ENCODE measurements at places on chromosomes 3 and 15.

- DNase-seq: peak; percentile 74
These were observed 114.0 kb downstream of the FNDC3B start for GRCh38 chr3:172153335-172153861.

GRCh38 chr3:171660188-171660587, 150.1 kb downstream of the PLD1 start:
- DNase-seq: no peak

GRCh38 chr3:16028604-16029003, 145.9 kb upstream of the GALNT15 start:
- no peak for DNase-seq

DNA sequence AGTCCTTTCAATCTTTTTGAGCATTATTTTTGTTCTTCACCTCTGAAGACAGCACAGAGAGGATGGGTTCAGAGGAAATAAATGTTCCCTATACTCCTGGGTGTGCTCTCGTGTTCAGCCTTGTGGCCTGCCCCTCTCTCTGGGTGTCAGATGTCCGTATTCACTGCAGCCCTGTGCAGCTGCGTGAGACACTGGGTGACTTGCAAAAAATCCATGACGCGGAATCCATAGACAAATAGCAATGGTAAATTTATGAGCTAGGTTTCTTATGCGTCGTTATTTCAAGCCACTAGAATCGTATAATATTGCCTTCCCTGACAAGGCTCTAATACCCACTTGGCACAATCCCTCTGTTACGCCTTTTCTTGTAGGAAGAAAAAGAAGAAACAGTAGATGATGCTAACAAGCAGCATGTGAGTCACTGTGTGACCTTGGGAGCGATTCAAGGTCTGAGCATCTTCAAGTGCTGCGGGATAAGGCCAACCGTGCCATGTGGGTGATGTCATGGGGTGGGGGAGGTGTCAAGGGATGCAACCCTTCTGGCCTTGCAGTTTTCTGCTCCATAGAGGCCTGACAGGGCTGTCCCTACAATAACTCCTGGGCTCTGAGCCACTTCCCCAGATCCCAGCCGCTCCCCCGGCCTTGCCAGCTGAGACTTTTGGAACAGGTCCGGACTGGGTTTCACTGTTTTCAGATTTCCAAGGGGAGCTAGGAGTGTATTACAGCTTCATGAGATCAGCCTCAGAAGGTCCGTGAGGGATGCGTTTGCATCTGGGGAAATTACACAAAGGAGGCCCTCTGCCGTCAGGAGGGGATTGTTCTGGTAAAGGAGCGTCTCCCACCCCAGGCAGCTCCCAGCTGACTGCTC, 47.6 kb upstream of the POMGNT2 start:
- DNase-seq: peak; percentile 43

DNA sequence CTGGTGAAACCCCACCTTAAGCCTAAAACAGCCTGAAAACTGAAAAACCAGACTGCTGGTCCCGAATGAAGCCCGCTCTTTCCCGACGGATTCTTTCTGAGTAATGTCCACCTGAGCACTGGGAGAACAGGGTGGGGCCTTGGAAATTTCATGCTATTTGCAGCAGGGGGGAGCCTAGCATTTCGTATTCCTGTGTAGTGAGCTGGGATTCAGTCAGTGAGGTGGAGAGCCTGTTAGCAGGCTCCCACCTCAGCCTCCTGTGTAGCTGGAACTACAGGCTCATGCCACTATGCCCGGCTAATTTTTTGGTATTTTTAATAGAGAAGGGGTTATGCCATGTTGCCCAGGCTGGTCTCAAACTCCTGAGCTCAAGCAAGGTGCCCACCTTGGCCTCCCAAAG, 74.7 kb downstream of the CMTM8 start:
- no peak for DNase-seq

- no peak for DNase-seq
These were observed 111.1 kb downstream of the TPRA1 start for GRCh38 chr3:127479449-127479848.

GRCh38 chr3:131849616-131850015, 185.2 kb downstream of the CPNE4 start:
- DNase-seq: no peak

DNA sequence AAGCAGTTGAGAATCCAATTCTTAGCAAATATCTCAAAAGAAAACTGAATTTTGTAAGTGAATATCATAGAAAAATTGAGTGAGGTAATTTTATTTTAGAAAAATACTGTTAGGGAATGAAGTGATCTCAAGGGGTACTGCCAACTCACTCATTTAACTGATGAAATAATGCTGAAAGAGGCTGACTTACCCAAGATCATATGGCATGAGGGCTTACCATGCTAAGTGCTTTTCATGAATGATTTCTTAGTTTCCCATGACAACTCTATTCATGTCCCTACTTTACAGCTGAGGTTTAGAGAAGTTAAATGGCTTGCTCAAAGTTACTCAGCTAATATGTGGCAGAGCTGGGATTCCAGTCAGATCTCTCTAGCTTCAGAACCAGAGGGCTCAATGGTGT, 30.6 kb downstream of the CCDC14 start:
- DNase-seq: no peak

DNA sequence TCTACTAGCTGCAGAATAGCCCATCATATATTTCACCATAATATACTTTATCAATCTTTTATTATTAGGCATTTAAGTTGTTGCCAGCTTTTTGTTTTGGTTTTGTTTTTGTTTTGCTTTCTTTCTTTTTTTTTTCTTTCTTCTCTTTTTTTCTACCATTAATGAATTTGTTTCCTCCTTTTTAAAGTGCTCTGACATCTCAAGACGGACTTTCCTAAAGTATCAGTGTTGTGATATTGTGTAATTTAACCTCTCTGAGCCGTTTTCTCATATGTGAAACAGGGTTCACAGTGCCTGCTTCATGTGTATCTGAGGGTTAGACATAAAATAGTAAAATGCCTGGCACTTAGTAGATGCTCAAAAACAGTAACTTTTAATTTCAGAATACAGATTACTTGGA, 109.5 kb upstream of the IL12A start:
- no peak for DNase-seq

DNA sequence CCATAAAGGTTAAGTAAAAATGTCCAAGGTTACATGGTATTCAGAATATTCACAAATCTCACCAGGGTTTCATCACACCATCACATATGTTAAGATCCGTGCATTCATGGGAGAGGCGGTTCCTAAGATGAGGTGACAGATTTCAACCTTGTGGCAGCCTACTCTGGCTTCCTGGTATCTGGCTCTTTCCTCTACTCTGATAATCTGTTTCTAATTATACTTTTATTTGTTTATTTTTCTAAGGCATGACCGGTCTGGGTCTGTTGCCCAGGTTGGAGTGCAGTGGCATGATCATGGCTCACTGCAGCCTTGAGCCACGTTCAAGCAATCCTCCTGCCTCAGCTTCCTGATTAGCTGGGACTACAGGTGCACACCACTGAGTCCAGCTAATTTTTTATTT, 34.4 kb downstream of the RAF1 start:
- no peak for DNase-seq

GRCh38 chr3:155895379-155895900, 25.0 kb downstream of the GMPS start:
- DNase-seq: no peak

GRCh38 chr3:176293276-176293675, 904.0 kb downstream of the TBL1XR1 start:
- DNase-seq: no peak

DNA sequence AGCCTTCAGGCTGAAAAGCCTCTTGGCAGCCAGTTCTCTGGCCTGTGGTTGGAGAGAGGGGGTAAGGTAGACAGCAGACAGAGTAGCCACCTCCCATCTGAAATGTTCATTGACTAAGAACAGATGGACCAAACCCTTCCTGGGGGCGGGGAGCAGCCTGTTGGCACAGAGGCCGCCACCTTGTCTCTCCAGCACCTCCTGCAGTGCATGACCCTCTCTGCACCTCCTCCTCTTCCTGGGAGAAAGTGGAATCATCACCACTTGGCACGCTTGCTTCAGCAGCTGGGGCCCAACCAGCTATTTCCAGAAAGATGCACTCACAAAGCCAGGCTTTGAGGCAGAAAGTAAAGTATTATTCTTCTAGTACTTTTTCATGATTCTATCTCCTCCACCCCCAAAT, 313.4 kb upstream of the CHRM5 start:
- no peak for DNase-seq

- no peak for DNase-seq
These were observed 42.2 kb downstream of the SLC9A9 start for GRCh38 chr3:143806038-143806437.

DNA sequence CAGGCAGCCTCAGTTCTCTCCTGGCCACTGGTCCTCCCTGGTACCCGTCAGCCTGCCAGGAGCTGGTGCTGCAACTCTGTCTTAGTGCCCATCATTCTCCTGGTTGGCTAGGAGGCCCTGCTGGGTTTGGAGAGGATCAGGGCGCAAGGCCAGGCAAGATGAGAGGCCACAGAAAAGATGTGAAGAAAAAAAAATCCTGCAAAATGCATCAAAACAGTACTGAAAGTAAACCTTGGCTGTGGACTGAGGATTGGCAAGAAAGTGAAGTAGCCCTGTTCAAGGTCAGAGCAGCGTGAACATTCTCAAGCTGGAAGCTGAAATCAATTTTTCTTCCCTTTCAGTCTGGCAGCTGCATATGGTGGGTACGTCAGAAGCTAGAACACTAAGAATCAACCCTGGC, 74.2 kb downstream of the GTF2E1 start:
- no peak for DNase-seq

DNA sequence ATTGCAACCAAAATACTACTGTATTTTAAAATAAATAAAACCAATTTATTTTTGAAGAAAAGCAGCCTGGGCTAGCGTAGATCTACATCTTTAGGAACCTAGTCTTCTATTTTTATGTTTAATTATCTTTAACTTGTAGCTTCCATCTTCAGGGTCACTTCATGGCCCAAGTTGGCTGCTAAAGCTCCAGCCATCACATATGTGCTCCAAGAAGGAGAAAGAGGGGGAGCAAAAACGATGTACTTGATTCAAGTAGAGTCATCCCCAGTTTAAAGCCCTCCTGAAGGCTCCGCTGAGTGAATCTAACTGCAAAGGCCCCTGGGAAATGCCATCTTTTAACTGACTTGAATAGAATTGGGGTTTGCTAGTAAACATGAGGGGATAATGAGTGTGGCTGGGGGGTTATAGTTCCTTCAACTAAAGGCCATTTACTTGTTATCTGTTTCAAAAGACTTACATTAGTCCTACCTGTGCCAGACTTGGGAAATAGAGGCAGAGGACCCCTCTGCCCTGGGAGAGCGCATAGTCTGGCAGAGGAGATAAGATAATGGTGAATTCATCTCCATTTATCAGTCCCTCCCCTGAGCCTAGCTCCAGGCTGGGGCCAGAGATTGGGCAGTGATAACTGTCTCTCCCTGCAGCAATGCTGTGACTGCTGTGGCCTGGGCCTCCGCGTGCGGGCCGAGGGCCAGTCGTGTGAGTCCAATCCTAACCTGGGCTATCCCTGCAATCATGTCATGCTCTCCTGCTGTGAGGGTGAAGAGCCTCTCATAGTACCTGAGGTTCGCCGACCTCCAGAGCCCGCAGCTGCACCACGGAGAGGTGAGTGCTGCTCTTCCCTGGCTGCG, 64.6 kb downstream of the FBLN2 start:
- DNase-seq: no peak

GRCh38 chr3:150956376-150956775, 16.2 kb downstream of the CLRN1 start:
- no peak for DNase-seq

- no peak for DNase-seq
These were observed 61.2 kb upstream of the SEC22A start for GRCh38 chr3:123140550-123140949.

DNA sequence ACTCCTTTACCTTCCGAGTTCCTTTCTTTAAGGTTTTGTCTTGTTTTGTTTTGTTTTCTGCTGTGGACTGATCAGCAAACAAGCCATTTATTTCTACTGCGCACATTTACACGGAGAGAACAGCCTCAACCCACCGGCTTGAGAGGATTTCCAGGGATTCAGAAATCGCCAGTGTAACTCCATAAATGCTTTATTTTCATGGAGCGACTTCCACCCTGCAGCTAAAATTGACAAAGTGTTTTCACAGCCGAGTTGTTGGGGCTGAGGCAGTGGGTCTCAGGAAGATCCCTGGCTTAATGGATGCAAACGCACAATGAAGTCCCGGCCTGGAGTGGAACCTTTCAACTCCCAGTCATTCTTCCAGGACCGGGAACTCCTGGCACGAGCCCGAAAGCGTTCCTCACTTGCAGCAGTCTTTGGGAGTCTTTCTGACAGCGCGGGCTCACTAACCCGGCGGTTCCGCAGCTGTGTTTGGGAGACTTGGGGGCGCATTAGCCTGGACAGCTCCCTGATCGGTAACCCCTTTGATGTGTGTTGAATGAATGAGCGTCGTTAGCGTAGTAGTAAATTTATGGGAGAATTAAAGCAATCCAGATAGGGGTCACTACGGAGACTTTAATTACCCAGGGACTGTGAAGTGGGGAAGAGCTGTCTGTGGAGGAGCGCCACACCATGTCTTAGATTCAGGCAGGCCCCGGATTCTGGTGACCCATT, 785 bp upstream of the MYRIP start:
- no peak for DNase-seq

DNA sequence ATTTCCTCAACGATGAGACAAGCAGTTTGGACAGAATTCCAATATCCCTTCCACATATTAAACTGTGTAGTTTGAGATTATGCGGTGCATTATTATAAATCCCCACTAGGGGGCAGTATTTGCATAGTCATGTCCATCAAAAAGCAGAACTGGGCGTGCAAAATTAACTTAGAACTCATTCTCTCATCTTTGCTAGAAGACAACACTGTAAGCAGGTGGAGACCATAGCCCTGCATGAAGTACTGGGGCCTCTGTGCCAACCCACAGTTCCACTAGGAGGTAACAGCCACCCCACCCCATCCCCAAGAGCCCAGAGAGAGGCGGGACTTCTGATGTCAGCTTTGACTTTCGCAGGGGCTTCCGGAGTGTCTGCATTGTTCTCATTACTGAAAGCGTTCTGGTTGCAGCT, 106.6 kb upstream of the TMC3 start:
- no peak for DNase-seq

GRCh38 chr15:50786438-50786837, 20.9 kb upstream of the SPPL2A start:
- DNase-seq: no peak

- no peak for DNase-seq
These were observed 151.4 kb downstream of the RPLP1 start for GRCh38 chr15:69604072-69604411.

GRCh38 chr15:57992761-57993355, 72.7 kb downstream of the ALDH1A2 start:
- no peak for DNase-seq

DNA sequence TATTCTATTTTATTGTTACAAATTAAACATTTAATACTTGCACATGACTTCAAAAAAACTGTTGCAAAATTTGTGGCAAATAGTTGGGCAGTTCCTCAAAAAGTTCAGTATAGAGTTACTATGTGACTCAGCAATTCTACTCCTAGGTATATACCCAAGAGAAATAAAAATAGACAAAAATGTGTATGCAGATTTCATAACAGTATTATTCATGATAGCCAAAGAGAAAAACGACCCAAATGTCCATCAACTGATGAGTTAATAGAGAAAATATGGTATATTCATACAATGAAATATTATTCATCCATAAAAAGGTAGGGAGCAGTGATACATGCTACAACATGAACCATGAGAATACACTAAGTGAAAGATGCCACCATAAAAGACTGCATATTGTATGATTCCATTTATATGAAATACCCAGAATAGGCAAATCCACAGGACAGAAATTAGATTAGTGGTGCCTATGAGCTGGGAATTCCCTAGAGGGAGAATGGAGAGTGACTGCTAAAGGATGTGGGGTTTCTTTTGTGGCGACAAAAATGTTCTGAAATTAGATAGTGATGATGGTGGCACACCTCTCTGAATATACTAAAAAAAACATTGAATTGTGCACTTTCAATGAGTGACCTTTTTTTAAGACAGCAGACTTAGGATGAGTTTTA, 31.6 kb upstream of the CLASP2 start:
- DNase-seq: no peak

All from T1000 (cell line).